ENCODE measurements at places on chromosomes 16 and 17. TPM values are rescaled to one million over a fixed set of nuclear protein-coding genes. Genes with fewer than 3 reads are reported as not detected.
A peak's percentile ranks its signal among the peaks of the same experiment; 100 is the strongest.

GRCh38 chr17:83077939-83078338 lies 1.5 kb upstream of the METRNL start:
- DNase-seq: no peak

DNA sequence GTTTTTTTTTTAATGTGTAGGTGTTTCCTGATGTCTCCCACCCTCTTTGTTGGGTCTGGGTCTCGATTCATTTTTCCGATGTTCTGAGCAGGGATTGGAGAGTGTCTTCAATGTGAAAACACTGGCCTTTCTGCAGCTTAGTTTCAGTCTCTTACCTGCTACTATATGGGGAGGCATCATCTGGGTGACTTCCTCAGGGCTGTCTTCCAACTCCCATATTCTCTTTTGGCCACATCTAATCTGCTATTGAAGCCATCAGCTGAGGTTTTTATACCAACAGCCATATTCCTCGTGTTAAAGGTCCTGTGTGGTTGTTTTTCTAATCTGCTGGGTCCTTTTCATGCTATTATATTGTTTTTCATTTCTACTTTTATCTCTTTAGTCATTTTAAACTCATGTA lies 13.2 kb upstream of the SSTR5 start:
- no peak for DNase-seq

- DNase-seq: no peak
These were observed 30.2 kb downstream of the CACNG5 start for GRCh38 chr17:66865151-66865550.

DNA sequence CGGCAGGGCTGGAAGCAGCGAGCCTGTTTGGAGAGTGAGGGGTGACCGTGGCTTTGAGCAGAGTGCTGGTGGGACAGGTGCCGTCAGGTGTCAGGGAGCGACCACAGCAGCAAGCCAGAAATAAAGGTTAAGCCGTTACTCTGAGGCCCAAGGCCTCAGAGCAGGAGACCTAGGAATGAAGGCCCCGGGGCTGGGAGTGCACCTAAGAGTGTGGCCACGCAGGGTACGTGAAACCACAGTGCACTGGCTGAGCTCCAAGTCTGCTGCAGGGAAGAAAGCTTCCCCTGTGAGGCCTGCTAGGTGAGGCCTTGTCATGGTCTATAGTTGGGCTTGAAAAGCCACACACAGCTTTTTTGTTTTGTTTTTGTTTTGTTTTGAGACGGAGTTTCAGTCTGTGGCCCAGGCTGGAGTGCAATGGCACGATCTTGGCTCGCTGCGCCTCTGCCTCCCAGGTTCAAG lies 8.7 kb downstream of the CLUAP1 start:
- peak; percentile 53 for DNase-seq

DNA sequence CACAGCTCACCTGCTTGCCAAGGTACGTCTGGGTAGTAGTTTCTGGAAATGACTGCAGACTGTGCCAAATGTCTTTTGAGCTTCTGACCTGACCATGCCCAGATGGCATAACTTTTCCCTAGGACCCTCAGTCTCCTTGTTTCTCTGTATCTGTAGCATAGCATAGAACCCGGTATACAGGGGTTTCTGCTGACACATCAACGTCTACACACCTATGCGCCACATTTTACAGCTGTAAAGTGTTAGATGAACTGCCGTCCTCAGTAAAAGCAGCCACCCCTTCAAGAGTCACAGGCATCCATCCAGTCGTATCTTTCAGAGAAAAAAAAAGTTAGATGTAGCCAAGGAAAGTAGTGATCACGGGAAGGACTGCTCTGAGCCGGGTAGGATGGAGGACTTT lies 17.4 kb downstream of the KCTD2 start:
- no peak for DNase-seq

DNA sequence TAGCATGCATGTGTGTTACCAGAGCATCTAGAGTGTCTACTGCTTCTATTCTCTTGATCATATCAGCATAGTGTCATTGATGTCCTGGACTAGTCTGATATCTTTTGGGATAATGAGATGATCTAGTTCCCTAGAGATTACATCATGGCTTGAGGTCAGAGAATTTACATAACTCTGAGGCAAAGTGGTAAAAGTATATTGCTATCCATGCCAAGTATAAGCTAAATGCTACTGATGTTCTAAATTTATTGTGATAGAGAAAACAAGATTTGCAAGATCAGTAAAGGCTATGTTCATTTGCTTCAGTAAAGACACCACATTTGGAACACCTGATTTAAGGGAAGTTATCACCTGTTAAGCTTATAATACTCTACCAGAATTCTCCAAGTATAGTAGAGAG lies 280.7 kb upstream of the PSMD7 start:
- no peak for DNase-seq

DNA sequence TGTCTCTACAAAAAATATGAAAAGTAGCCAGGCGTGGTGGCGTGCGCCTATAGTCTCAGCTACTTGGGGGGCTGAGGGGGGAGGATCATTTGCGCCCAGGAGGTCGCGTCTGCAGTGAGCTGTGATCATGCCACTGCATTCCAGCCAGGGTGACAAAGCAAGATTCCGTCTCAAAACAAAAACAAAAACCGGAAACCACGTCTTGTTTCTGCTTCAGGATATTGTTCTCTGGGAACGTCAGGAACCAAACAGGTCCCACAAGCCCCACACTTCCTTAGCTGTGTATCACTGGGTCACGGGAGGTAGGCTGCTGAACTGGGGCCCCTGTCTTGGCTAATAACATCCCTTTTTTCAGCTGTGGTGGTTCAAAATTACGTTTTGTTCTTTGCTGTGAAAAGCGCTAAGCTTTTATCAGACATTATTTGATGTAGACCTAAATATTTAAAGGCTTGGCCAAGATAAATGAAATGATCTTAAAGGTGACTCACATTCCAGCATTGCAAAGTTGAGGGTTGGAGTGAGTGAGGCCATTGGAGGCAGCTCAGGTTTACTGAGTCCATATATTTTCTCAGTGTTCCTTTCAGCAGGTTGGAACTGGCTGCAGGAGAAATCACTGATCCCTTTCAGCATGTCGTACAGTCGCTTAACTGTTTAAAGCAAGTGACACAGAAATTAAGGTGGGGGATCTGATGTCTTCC lies 16.4 kb upstream of the SEC14L1 start:
- peak; percentile 73 for DNase-seq

DNA sequence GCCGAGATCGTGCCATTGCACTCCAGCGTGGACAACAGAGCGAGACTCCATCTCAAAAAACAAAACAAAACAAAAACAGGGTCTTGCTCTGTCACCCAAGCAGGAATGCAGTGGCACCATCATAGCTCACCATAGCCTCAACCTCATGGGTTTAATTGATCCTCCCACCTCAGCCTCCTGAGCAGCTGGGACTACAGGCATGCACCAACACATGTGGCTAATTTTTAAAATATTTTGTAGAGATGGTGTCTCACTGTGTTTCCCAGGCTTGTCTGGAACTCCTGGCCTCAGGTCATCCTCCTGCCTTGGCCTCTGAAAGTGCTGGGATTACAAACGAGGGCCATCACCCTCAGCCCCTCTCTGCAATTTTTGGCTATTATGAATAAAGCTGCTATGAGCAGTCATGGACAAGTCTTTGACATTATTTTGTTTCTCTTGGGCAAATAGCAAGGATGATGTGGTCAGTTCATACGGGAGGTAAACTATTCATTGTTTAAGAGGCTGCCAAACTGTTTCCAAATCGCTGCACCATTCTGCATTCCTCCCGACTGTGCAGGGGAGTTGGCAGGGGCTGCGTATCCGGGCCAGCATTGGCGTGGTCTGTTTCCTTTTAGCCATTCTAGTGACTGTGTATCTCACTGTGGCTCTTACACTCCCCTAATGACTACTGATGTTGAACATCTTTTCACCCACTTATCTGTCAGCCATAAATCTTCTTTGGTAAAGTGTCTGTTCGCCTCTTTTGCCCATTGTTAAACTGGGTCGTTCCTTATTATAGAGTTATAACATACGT lies 21.1 kb downstream of the EIF4A3 start:
- DNase-seq: no peak

DNA sequence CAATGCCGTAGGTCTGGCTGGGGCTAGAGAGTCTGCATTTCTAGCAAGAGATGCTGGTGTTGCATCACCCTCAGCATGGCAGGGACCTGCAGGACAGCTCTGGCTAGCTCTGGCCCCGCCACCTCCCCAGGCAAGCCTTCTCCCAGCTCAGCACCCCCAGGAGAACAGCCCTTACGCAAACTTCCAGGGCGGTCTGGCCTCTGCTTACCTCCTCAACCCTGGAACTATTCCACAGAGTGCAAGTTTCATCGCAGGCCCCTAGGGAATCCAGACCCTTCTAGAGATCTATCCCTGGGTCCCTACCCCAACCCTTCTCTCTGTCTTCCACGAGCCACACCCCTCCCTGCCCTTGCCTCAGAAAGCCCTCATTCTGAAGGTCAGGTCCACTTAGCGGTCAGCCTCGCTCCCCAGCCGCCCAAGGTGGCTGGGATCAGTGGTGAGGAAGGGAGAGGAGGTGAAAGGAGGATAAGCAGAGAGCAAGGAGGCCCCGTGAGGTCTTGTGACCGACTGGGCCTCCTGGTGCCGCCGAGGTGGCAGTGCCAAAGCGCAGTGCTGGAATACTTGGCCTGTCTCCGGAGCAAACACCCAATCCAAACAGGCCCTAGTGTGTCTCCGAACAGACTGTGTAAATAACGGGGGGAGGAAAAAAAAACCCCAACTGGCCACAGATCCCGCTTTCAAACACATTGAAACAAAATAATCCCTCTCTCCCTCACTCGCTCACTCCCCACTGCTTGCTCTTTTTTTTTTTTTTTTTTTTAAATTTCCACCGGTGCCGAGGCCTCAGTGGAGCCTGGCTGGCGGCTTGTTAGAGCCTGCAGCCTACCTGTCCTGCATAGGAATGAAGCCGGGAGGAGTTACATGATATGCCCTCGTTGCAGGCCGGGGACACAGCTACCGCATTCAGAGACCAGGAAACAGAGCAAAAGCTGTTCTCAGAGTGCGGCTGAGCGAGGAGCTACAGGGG lies 380.9 kb downstream of the SOX9 start:
- peak; percentile 40 for DNase-seq

- DNase-seq: no peak
These were observed 72.8 kb upstream of the MED9 start for GRCh38 chr17:17403899-17404576.

GRCh38 chr17:72119873-72120641 lies 763 bp upstream of the SOX9 start:
- DNase-seq: peak; percentile 83

- no peak for DNase-seq
These were observed 17.8 kb downstream of the CDH8 start for GRCh38 chr16:62018301-62019060.

- DNase-seq: no peak
These were observed 14.6 kb upstream of the CSNK1D start for GRCh38 chr17:82287868-82288801.

GRCh38 chr17:7328840-7329373 lies at the start of gene NEURL4:
Gene NEURL4, minus strand, starts transcription at chr17:7329335. Its CDS starts 23 bp downstream, at chr17:7329312.
- DNase-seq: peak; percentile 11

CTRB1 gene
- not detected for total RNA-seq

HOXB1 gene
- total RNA-seq: not detected

ZNF267 gene
- total RNA-seq: 14.6 TPM

Measured in foreskin keratinocyte (primary cell).